ENCODE measurements at places on chromosomes 11 and 22. TPM values are rescaled to one million over a fixed set of nuclear protein-coding genes. Genes with fewer than 3 reads are reported as not detected.

UBQLN3 gene
- total RNA-seq, result not detected

TRPM5 gene
- total RNA-seq, result not detected

UBE4A gene
- 40.5 TPM for total RNA-seq

KRTAP5-2 gene
- total RNA-seq, result not detected

NCAM1 gene
- total RNA-seq, result 0.56 TPM
